ENCODE measurements at places on chromosomes 16 and 17. TPM values are rescaled to one million over a fixed set of nuclear protein-coding genes. Genes with fewer than 3 reads are reported as not detected.

Gene CHD9NB
- total RNA-seq: 1.1 TPM

Gene ITGAL
- total RNA-seq: 0.07 TPM

Gene TMEM238L
- total RNA-seq: not detected

Gene CDR2L
- total RNA-seq: 72.0 TPM

Gene GOSR1
- total RNA-seq: 36.0 TPM

Gene EVPLL
- total RNA-seq: not detected

Gene EPOP
- total RNA-seq: 12.0 TPM

Gene TRIM65
- 34.3 TPM for total RNA-seq

Gene SBK1
- total RNA-seq: 0.34 TPM

Gene HSD17B1
- total RNA-seq: 1.5 TPM

Gene LLGL2
- 34.5 TPM for total RNA-seq

Gene MFAP4
- total RNA-seq: 0.15 TPM

Gene SULT1A3
- total RNA-seq: 8.0 TPM

Gene NPIPA2
- total RNA-seq: 1.5 TPM

Gene ENPP7
- not detected for total RNA-seq

Gene CCL13
- not detected for total RNA-seq

Gene EFTUD2
- 138 TPM for total RNA-seq

Gene SLC39A11
- 16.0 TPM for total RNA-seq

Gene MRTFB
- total RNA-seq: 12.7 TPM

Gene HIRIP3
- 18.0 TPM for total RNA-seq

Gene PDILT
- not detected for total RNA-seq

Gene RTN4RL1
- 19.9 TPM for total RNA-seq

Gene G6PC1
- not detected for total RNA-seq

Gene TP53TG3C
- total RNA-seq: not detected

Gene MTMR4
- total RNA-seq: 8.4 TPM

Gene AARSD1
- total RNA-seq: 56.4 TPM

Gene OR4D1
- not detected for total RNA-seq

Gene CDH11
- 0.61 TPM for total RNA-seq

Gene UTS2R
- not detected for total RNA-seq

Gene OR3A3
- total RNA-seq: not detected
